ENCODE measurements at places on chromosomes 2 and 18.

DNA sequence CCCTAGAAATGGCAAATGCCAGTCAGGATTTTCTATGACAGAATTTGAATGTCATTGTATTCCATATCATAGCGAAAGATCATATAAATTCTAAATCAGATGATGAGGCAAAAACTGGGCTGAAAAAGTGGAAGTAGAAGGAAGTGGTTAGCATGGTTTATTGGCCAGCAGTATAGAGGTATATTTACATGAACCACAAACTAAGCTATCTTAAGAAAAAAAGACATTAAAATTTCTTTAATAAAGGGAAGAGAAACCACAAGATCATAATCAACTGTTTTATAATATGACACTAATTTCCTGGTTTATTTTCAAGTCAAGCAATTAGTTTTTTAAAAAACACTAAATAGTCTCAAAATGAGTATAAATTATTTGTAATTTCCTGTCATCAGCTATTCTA, 123.2 kb upstream of the LRP1B start:
- DNase-seq = no peak
- H3K4me1 ChIP-seq = no peaks in the 10 kb centered on the region
- no peaks in the 10 kb centered on the region for H3K36me3 ChIP-seq

- 0 out of 2 replicates have a peak, but pooled peaks cover 6% of the 10 kb centered on the region for H3K4me1 ChIP-seq
- H3K4me3 ChIP-seq = no peak overlapping the region
- no peak for DNase-seq
- H3K27ac ChIP-seq = no peak overlapping the region
These were observed 2.4 kb upstream of the KCNF1 start for GRCh38 chr2:10909050-10909995.

DNA sequence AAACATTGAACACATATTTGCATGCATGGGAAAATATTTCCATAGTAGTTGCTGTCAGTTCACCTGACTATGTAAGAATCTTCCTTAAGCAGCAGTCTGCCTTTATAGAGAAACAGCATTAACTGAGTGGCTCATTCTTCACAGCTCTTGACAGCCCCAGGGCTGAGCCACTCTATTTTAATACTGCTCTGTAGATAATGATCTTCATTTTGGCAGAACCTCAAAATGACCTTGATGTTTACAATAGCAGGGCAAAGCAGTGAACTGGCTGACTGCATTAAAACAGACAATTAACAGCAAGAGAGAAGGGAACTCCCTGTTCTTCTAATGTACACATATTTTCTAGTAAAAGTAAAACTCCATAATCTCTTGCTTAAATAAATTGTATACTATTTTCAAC, 580.6 kb upstream of the SOX11 start:
- H3K4me1 ChIP-seq = no peaks in the 10 kb centered on the region
- H3K4me3 ChIP-seq = no peak overlapping the region
- no peaks in the 10 kb centered on the region for H3K36me3 ChIP-seq
- DNase-seq = no peak

DNA sequence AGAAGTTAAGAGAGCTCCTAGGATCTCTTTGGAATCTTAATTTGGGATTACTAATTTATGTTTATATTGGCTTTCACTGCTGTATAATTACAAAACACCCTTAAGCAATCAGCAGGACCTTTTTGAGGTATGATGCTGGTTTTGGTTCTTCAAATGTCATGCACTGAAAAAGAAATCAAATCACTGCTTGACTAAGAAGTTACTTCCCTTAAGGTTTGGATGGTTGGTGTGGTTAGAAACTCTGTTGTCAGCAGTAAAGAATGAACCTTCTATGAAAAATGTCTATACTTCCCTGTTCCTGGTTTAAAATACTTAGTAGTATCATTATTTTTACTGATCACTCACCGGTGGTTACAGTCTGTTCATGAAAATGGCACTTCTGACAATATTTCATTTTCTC, 5.5 kb downstream of the COLEC12 start:
- no peak overlapping the region for H3K27ac ChIP-seq
- H3K4me1 ChIP-seq = no peaks in the 10 kb centered on the region
- no peaks in the 10 kb centered on the region for H3K36me3 ChIP-seq

- H3K36me3 ChIP-seq = no peaks in the 10 kb centered on the region
- no peak for DNase-seq
- H3K4me3 ChIP-seq = no peak overlapping the region
- H3K4me1 ChIP-seq = no peaks in the 10 kb centered on the region
These were observed 4.3 kb downstream of the MC2R start for GRCh38 chr18:13910986-13911385.

- H3K4me1 ChIP-seq = peaks cover 4% of the 10 kb centered on the region
- no peak overlapping the region for H3K27ac ChIP-seq
- no peak overlapping the region for H3K4me3 ChIP-seq
- no peak for DNase-seq
These were observed 98.6 kb upstream of the CABLES1 start for GRCh38 chr18:23036660-23037201.

- DNase-seq = no peak
- no peaks in the 10 kb centered on the region for H3K36me3 ChIP-seq
- no peaks in the 10 kb centered on the region for H3K27me3 ChIP-seq
- H3K27ac ChIP-seq = no peak overlapping the region
- no peaks in the 10 kb centered on the region for H3K4me1 ChIP-seq
These were observed 59.4 kb downstream of the DGKD start for GRCh38 chr2:233413559-233414272.

DNA sequence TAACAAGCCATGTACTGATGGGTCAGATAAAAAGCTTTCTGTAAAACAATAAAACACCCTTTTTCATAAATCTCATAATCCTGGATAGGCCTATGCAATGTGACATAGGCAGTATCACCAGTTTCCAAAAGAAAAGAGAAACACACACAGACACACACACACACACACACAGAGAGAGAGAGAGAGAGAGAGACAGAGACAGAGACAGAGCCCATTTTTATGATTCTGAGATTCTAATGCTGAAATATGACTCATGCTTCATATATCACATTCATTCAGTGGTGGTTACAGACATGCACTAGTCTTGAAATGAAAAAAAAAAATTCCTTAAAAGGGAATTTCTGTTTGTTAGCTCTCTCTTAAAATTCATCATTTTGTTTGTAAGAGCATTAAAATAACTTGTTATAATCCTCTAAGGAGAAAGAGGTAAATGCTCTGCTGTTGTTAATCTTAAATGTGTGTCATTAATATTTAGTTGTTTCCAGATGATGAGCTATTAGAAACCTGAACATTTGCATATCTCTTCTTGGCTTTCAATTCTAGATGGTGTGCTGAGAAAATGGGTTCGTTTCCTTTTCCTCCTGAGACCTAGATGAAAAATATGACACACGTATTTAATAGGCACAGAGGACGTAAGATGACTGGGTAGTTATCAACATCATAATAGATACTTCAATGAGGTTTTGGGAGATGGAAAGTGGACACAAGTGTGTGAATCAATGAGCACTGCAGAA, 1598.7 kb upstream of the ACVR2A start:
- no peaks in the 10 kb centered on the region for H3K36me3 ChIP-seq
- no peak for DNase-seq
- H3K27ac ChIP-seq = no peak overlapping the region
- no peaks in the 10 kb centered on the region for H3K4me1 ChIP-seq
- H3K4me3 ChIP-seq = no peak overlapping the region

Data from iPS DF 6.9 (cell line).